ENCODE measurements at places on chromosomes 2 and 18.

DNA sequence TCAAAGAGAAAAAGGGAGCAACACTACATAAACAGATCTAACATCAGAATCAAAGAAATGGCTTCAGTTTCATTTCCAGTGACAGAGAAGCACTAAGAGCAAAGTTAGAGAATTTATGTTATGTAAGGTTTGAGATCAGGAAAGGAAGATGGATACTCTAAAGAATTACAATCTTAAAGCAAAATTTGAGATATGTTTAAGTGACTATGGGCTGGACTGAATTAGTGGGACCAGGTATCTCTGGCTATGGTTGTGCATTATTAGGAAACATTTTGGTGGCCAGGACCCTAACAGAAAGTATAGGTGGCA lies 208.2 kb downstream of the CCDC178 start:
- DNase-seq, result no peak

DNA sequence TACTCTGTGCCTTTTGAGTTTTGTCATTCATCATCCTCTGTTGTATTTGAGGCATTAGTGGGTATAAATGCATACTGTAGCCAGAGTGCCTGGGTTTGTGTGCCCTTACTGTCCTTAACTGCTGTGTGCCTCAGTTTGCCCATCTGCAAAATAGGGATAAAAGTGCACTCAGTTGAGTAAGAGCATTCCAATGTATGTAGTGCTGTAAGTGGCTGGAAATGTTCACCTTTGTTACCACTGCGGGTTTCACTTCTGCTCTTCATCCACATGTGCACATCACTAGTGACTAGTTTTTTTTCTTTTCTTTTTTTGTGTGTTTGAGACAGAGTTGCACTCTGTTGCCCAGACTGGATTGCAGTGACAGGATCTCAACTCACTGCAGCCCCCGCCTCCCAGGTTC lies 39.9 kb downstream of the PLEKHB2 start:
- DNase-seq, result no peak

GRCh38 chr2:106139238-106139935 lies 54.7 kb downstream of the UXS1 start:
- no peak for DNase-seq

GRCh38 chr2:101740555-101740964 lies 43.1 kb downstream of the MAP4K4 start:
- DNase-seq, result no peak

All from activated T-helper 1 cell treated with anti-CD3 and anti-CD28 coated beads, Interleukin-2, amount 50 U/mL, for 16 hours (primary cell).